ENCODE measurements at places on chromosomes 1 and 21.

GRCh38 chr1:20398744-20399143 lies 87.3 kb downstream of the CAMK2N1 start:
- DNase-seq = no peak

DNA sequence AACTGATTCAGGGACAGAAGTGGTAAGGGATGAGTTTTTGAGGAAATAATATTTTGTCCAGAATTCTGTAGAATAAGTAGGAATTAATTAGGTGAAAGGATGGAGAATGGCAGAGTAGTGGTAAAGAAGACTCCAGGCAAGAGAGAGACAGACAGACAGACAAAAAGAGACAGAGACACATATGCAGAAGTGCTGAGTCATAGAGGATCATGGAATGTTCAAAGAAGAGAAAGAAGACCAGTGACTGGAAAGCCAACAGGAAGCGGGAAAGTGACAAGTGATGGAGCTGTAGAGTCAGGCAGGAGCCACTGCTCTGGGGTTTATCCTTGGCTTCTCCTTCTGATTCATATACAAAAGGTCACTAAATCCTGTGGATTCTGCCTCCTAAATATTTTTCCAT lies 85.9 kb downstream of the UROD start:
- DNase-seq = no peak

- no peak for DNase-seq
Measured at GRCh38 chr1:225917536-225917935, 6.5 kb downstream of the PYCR2 start.

DNA sequence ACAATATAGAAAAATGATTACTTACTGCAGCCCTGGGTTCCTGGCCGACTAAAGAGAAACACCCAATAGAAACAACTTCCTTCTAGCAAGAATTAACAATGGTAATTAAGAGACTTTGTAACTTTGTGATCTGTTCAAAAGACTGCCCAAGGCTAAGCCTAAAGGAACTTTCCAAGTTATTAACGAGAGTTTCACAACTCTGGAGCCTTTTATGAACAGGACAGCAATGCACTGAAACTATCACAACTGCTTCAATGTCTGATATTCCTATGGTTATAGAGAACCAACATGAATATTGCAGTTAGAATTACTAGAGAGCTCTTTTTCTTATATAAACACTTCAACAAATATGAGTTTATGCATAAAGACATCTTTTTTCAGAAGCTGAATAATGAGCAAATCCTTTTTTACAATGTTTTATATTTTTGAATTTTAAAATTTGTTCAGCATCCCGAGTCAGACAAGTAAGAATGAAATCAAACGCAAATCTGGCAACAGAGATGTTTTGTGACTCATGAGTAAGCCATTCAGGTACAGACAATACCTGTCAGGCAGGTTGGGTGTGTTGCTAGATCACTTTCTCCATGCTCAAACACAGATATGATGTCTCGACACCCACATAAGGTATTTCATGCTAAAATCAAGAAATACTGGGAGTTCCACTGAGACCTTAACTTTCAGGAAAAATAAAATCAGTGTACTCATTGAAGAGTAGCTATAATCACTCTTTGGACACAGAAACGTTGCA lies 22.2 kb upstream of the KCNJ15 start:
- DNase-seq = no peak

- no peak for DNase-seq
Measured at GRCh38 chr1:174433451-174433850, 14.3 kb upstream of the GPR52 start.

GRCh38 chr1:161127649-161128048 lies 4.8 kb downstream of the DEDD start:
- DNase-seq = no peak

- no peak for DNase-seq
Measured at GRCh38 chr1:214216779-214217178, 64.2 kb upstream of the SMYD2 start.

DNA sequence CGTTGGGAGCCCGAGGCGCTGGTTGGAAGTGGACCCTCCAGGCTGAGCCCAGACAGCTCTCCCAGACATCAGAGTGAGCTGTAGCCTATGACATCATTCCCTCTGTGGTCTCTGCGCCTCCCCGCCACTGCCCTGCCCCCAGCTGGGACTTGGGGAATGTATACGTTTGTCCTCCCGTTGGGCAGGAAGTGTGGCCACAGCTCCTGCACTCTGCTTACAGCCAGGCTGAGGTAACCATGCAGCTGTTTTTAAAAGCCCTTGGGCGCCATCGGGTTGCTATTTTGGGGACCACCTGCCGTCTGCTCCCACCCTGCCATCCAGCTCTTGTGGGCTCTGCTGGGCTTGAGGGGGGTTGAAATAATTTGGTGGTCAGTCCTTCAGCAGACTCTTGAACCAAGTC lies 7.8 kb downstream of the VASH2 start:
- no peak for DNase-seq

DNA sequence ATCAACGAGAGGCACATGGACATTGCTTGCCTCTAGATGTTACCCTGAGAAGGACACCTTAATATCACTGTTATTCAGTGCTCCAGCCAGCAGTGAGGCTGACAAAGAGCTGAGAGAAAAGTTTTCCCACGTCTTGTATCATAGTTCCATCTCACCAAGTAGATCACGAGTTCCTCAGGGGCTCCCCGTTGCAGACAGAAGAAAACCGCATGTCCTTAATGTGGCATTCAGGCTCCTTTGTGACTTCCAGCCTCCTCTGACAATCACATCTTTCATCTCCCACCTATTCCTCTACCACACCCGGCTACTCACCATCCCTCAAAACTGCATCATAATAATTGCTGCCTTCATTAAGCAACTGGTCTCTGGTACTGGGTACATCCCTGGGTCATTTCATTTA lies 75.3 kb downstream of the DMRTA2 start:
- no peak for DNase-seq

- no peak for DNase-seq
Measured at GRCh38 chr21:33762803-33763581, 120.7 kb downstream of the ITSN1 start.

DNA sequence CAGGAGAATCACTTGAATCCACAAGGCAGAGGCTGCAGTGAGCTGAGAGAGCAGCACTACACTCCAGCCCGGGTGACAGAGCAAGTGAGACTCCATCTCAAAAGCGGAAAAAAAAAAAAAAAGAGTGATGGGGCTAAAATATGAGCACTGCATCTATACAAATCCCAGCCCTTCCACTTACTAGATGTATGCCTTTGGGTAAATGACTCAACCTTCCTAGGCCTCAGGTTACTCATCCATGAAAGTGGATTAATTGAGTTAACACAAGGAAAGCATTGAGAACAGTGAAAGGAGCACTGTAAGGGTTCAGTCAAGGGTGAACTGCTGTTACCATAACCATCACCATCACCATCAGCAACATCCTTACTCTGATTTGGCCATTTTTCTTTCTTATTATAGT lies 226.4 kb upstream of the C8B start:
- DNase-seq = no peak

DNA sequence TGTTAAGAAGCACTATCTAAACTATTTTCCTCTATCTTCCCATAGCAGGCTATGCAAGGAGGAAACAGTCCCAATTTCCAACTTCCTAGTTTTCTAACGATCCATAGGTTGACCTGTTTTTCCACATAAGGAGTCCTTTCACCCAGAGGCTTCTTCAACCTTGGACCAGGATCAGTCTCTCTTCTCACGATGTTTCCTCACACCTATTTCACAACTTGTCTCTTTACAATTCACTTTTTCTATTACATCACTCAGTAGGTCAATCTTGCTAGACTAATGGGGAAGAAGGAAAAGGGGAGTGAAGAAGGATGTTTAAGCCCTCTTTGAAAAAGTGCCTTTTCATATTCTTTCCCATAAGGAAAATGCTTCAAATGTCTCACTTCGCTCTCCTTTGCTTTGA lies 15.9 kb downstream of the PALMD start:
- DNase-seq = no peak

- no peak for DNase-seq
Measured at GRCh38 chr1:244230470-244230869, 179.4 kb downstream of the ZBTB18 start.

- DNase-seq = no peak
Measured at GRCh38 chr21:29958551-29958950, 18.8 kb upstream of the GRIK1 start.

DNA sequence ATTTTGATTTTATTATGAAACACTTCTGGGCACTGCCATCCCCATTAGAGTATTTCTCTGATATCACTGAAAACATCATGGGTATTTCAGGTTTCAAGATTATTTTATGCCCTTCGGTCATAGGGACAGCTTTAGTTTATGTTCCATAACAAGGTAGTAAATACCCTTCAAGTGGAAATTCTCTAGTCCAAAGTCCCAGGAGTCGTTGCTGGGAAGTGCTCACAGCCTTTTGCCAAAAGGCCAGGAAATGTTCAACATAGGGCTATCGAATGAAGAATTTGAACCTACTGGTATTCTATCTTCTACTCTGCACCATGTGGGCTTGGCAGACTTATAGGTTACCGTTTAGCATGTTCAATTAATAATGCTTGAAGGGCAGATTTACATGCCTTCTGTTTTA lies 7.7 kb upstream of the MFSD2A start:
- no peak for DNase-seq

GRCh38 chr1:218447010-218447689 lies 102.0 kb downstream of the TGFB2 start:
- DNase-seq = no peak

- DNase-seq = no peak
Measured at GRCh38 chr21:35529171-35529863, 480.2 kb upstream of the RUNX1 start.

GRCh38 chr1:9351654-9352271 lies 59.1 kb downstream of the SPSB1 start:
- no peak for DNase-seq

- DNase-seq = no peak
Measured at GRCh38 chr1:99851850-99852454, 1.8 kb downstream of the AGL start.

GRCh38 chr1:207047505-207047904 lies 3.5 kb downstream of the YOD1 start:
- DNase-seq = no peak

- DNase-seq = no peak
Measured at GRCh38 chr1:91406773-91407389, 2.2 kb upstream of the HFM1 start.

DNA sequence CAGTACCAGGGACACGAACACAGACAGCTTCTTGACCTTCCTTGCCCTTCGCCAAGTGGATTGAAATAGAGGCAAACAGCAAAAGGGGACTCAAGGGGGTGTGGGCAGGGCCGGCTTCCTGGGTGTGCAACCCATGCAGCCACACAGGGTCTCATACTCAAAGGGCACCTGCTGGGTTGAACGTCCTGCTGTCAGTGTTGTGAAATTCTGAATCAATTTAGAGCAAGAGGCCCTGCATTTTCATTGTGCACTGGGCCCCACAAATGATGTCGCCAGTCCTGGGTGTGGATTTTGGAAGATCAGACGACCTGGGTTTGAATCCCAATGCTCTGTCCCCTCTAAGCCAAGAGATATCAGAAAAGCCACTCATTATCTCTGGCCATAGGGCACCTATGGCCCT lies 51.1 kb downstream of the CASZ1 start:
- DNase-seq = no peak

- no peak for DNase-seq
Measured at GRCh38 chr1:64597113-64597512, 127.2 kb downstream of the CACHD1 start.

DNA sequence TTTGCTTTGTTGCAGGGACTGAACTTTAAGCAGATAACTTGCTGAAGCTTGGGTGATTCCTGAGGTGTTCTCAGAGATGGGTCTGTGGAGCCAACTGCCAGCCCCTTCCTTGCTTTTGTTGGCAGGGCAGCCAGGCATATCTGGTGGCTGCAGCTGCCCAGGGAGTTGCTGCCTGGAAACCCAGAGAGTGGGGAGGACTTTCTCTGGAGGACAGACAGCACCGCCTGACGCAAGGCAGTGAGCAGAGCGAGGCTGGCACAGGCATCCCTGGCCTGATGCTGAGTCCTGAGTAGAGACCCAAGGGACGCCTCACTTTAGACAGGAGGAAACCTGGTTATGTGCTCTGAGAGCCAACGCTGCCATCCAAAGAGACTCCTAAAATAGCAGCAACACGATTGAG lies 9.8 kb upstream of the OLFML2B start:
- DNase-seq = no peak

DNA sequence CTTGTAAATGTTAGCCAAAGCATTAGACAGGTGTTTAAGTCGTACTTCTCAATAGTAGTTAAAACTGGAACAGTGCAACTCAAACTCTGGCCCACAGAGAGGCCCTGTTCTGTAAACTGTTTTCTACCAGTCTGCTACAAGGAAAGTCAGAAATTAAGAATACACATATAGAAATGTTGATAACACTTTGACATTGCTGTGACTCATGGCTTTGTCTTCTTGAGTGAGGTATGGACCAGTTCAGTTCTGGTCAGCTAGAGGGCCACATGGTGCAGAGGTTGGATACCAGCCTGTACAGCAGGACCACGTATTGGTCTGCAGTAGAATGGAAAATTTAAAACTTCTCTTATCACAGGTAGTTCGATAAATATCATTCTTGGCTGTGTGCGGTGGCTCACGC lies 22.3 kb downstream of the ZBTB8B start:
- DNase-seq = no peak

DNA sequence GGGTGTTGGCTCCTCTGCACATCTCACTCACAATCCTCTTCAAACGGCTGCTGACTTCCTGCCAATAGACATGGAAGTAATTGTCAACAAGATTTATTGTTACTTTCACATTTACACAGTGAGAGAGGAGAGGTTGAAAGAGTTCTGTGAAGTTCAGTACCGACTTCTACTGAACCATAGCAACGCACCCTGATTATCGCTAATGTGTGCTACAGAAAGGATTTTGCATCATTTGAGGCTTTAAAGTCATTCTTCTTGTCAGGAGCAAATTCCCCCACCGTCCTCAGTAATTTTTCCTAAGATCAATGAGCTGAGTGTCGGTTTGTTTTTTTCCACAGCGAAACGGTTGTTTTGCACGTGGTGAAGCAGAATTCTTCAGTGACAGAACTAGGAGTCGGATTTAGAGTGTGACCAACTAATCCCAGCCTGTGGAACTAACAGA lies 361.0 kb downstream of the ADGRL2 start:
- no peak for DNase-seq

GRCh38 chr1:212503714-212504113 lies 71.0 kb downstream of the NENF start:
- no peak for DNase-seq

- no peak for DNase-seq
Measured at GRCh38 chr1:230907472-230908205, 39.3 kb upstream of the C1orf198 start.

GRCh38 chr1:192238421-192238820 lies 78.4 kb upstream of the RGS21 start:
- no peak for DNase-seq

DNA sequence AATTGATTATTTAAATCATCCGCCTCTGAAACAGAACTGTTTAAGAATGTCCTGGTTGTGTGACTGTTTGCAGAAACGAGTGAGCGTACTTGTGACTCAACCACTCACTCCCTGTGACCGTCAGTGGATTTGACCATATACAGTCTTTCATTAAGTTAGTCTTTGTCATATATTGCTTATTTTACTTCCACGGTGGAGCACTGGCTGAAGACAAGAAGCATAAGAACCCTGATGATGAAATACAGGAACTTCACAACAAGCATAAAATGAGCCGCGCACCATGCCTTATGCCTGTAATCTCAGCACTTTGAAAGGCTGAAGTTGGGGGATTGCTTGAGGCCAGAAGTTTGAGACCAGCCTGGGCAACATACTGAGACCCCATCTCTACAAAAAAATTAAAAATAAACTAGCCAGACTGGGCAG lies 194.0 kb downstream of the TOMM20 start:
- DNase-seq = no peak

All from fibroblast of the conjunctiva (primary cell).